Hindlimb muscle (tissue), 1 donor: ENCODE measurements at places on chromosomes 6 and 20. TPM values are rescaled to one million over a fixed set of nuclear protein-coding genes. Genes with fewer than 3 reads are reported as not detected.
A peak's percentile ranks its signal among the peaks of the same experiment; 100 is the strongest.

- no peak for DNase-seq
Measured at GRCh38 chr6:56961151-56961550, 6.2 kb downstream of the BEND6 start.

- no peak for DNase-seq
Measured at GRCh38 chr6:75223428-75223827, 17.6 kb upstream of the COL12A1 start.

DNA sequence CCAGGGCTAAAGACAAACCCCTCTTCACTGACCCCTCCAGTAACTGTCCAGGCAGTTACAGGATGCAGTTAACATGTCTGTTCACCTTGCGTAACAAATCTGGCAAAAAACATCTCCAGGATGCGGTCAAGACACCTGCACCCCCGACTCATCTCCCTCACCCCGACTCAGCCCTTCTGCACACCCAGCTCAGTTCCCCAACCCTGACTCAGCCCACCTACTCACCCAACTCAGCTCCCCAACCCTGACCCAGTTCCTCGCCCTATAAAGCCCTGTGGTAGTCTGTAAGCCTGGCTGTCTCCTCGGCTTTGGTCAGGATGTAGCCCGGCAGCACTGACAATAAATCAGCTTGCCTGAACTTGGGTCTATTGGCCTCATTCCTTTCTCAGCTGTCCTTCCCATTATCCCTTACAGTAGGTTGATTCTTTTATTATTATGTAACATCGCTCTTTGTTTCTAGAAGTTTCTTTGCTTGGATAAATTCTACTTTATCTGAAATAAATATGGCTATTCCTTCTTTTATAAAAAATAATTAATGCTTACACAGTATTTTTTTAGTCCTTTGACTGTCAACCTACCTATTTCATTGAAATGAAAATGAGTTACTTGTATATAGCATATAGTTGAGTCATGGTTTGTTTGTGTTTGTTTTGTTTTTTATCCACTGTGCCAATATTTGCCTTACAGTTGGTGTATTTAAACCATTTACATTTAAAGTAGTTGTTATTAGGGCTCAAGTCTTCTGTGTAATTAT is 12.9 kb upstream of the ADTRP start:
- no peak for DNase-seq

GRCh38 chr20:38430679-38431325 is 4.3 kb downstream of the SNHG17 start:
- DNase-seq: no peak

DNA sequence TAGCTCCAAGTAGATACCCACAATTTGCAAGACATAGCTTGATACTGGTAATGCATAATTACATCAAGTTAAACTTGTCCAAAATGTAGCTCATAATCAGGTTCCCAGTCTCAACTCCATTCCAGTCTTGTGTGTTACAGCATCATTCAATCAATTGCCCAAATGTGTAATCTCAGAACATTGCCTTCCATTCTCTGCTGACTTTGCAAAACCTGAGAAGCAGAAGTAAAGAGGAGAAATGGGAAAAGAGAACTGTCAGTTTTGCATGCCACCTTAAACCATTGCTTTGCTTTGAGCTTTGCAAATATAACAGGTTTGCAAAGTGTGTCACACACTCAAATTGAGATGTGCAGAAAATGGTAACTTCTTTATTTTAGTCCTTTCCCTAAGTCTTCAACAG is 40.3 kb upstream of the CNKSR3 start:
- no peak for DNase-seq

DNA sequence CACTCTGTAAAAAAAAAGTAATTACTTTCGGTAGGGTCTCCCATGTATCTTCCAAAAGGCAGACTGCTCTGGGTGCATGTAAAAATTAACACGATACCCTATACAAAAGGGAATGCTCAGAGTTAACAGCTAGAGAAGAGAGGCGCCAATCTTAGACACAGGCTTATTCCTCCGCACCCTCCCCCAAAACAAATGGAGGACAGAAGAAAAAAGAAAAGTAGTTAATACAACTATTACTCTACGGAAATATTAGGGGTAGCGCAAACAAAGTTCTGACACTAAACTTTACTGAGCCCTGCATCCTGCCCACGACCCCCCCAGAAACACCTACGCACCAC is 331 bp upstream of the UFL1 start:
- no peak for DNase-seq

DNA sequence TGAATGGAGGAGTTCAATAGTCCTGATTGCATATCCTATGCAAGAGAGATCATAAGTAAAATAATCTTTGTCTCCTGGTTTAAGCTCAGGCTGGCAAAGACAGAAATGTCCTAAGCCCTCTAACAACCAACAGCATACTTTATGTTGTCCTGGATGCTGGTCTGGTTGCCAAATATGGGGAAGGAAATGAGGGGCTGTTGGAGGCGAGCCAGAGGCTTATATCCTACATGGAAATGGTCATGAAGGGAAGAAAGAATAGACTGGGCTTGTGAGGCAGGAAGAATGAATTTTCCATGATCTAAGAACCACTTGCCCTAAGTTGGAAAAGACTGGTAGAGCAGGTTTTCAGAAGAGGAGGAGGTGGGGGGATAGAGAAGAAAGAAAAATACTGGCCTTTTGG is 237.1 kb downstream of the SMOC2 start:
- DNase-seq: no peak

GRCh38 chr20:61803416-61803914 is 262.2 kb downstream of the TAF4 start:
- no peak for DNase-seq

GRCh38 chr6:21185861-21186478 is 407.6 kb upstream of the SOX4 start:
- no peak for DNase-seq

GRCh38 chr20:3134151-3134550 is 25.5 kb downstream of the FASTKD5 start:
- no peak for DNase-seq

- no peak for DNase-seq
Measured at GRCh38 chr6:105194106-105194505, 14.3 kb upstream of the POPDC3 start.

DNA sequence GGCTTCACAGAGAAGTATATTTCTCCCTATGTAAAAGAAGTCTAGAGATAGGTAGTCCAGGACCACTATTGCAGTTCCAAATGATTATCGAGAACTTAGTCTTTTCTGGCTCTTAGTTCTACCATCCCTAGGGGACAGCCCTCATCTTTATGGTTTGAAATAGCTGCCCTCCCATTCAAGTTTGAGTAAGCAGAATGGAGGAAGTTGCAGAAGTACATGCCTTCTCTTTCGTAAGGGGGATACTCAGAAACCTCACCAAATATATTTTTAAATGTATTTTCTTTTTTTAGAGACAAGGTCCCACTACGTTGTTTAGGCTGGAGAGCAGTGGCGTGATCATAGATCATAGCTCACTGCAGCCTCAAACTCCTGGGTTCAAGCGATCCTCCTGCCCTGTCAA is 236.8 kb upstream of the RREB1 start:
- no peak for DNase-seq

DNA sequence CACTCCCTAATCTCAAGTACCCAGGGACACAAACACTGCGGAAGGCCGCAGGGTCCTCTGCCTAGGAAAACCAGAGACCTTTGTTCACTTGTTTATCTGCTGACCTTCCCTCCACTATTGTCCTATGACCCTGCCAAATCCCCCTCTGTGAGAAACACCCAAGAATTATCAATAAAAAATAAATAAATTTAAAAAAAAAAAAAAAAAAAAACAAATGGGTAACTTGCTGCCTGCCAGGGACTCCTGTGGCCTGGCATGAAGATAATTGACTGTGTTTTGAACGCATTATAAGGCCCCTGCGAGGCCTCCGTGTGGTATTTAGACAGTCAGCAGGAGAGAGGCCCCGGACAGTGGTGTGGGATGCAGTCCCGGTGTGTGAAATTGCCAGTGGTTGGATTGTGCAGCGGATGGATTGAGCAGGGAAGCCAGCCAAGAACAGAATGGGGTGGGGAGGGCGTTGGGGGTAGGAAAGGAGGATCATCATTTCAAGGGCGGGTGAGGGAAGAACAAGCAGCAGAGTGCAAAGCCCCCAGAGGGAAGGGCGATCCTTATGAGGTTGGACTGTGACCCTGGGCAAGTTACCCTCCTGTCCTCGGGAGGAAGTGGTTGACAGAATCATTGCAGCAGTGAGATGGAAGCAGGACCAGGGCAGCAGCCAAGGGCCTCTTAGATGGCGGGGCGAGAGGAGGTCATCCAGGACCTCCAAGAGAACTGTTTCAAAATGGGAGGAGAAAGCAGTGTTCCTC is 43.3 kb downstream of the PPARD start:
- peak; percentile 59 for DNase-seq

GRCh38 chr6:33316603-33317418 is 733 bp downstream of the ZBTB22 start:
- DNase-seq: no peak

DNA sequence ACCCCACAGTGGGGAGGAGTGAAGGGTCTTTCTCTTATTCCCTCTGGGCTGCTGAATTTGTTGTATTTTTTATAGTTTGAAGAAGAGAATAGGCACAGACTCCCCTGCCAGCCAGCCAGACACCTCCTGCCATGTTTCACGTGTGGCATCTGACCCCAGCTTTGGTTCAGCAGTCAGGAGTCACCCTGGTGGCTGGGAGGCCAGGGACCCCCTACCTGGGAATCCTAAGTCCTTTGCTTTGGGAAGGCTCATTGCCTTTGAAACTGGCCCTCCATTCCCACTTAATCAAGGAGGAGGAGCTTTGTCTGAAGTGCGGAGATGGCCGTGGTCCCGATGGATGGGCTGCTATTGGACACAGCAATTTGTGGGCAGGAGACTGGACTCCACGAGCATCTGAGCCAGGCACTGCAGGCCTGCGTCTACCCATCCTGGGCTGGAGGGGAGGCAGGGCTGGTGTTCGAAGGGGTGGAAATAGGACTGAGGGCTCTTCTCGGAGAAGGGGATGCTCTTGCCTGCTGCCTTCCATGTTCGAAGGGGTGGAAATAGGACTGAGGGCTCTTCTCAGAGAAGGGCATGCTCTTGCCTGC is 196.1 kb downstream of the DLL1 start:
- no peak for DNase-seq

- no peak for DNase-seq
Measured at GRCh38 chr6:128966934-128967333, 84.0 kb downstream of the LAMA2 start.

GRCh38 chr6:31170600-31170881 is at the start of gene POU5F1:
Gene POU5F1 (minus strand): TSS chr6:31170682. CDS start chr6:31170620, 62 bp downstream.
- no peak for DNase-seq

DNA sequence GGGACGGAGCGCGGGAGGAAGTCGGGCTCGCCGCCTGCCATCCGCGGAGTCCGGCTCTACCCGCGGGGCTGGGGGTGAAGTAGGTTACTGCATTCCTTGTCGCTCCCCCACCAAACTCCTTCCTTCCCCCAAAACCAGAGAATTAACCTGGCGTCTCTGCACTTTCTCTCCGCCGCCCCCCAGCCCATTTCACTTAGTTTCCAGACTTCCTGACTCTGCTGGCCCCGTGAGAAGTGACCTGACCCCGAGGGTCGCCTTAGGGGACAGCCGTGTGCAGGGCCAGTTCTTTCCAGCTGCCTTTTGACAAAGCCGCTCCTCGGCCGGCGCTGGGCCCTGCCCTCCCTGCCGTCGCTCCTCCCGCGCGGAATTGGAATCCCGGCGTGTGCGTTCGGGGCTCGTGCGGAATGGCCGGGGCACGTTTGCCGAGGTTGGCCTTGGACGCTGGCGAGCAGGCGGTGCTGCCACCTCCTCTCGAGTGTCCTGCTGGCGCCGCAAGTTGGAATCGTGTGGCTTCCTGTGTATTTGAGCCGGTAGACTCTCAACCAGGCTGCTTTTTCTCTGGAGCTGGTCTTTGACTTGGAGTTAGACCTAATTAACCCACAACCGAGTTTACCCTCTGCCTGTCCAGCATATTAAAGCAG is 650 bp downstream of the DCBLD1 start:
- DNase-seq: peak; percentile 43

DNA sequence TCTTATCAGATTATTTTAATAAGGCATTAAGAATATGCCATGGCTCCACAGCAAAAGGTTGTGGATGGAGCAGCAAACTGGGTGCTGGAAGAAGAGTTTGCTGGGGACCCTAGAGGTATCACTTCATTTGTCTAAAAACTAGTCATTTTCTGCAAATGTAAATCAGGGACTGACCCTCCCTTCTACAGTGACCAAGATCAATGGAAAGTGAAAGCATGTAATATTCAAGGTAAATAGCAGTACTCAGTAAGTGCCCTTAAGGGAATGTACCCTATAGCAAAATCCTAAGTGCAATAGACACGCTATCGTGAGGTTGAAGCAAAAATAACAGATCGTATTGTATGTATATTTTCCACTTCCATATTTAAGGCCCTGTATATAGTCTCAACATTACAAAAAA is 38.7 kb downstream of the TRDN start:
- DNase-seq: no peak

- DNase-seq: no peak
Measured at GRCh38 chr6:47262231-47262630, 47.5 kb downstream of the TNFRSF21 start.

DNA sequence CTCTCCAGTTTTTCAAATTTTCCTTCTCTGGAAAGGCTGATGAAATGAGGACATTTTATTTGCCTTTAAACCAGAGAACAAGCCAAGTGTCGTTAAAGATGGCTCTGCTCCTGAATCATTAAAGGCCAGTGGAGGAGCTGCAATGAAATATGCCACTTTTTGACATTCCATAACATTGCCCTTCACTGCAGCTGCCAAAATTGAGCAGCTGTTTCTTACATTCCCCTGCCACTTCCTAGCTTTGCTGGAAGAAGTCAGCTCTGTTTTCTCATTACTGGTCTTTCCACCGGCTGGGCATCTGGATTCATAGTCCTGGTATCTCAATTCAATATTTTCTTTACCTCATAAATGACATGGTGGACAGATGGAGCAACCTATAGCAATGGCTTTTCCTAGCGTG is 45.5 kb upstream of the NRN1 start:
- DNase-seq: peak; percentile 13

- no peak for DNase-seq
Measured at GRCh38 chr20:52518735-52519134, 327.2 kb upstream of the ZFP64 start.

SLC35B3 gene
- 13.1 TPM for polyA plus RNA-seq

ADGRB3 gene
- 0.70 TPM for polyA plus RNA-seq

RAET1E gene
- polyA plus RNA-seq: 0.45 TPM

C20orf144 gene
- 0.12 TPM for polyA plus RNA-seq
